ENCODE measurements at places on chromosomes 13 and 19. TPM values are rescaled to one million over a fixed set of nuclear protein-coding genes. Genes with fewer than 3 reads are reported as not detected.

IZUMO2 gene
- not detected for total RNA-seq

PRR36 gene
- total RNA-seq, result 0.17 TPM

ZNF296 gene
- 5.1 TPM for total RNA-seq

GNG7 gene
- total RNA-seq, result not detected

ACER1 gene
- total RNA-seq, result not detected

CLDN10 gene
- 0.25 TPM for total RNA-seq

CTU1 gene
- 14.2 TPM for total RNA-seq

DCT gene
- total RNA-seq, result not detected

ADAMTSL5 gene
- total RNA-seq, result 3.2 TPM

KLK7 gene
- not detected for total RNA-seq

ATP4B gene
- total RNA-seq, result not detected

TMPRSS9 gene
- not detected for total RNA-seq

IL27RA gene
- 11.8 TPM for total RNA-seq

LHFPL6 gene
- 8.5 TPM for total RNA-seq

ANGPTL8 gene
- total RNA-seq, result not detected

ZNF582 gene
- total RNA-seq, result 1.7 TPM

ZNF772 gene
- 1.6 TPM for total RNA-seq

KLK14 gene
- total RNA-seq, result 0.50 TPM

ZFP36 gene
- 54.4 TPM for total RNA-seq

Data from A549 treated with CpdA at 1 μM for 4 hours (cell line).